Activated gamma-delta T cell treated with Interleukin-2 at 50 U/mL for 16 hours (primary cell): ENCODE measurements at places on chromosomes 16 and 17.

DNA sequence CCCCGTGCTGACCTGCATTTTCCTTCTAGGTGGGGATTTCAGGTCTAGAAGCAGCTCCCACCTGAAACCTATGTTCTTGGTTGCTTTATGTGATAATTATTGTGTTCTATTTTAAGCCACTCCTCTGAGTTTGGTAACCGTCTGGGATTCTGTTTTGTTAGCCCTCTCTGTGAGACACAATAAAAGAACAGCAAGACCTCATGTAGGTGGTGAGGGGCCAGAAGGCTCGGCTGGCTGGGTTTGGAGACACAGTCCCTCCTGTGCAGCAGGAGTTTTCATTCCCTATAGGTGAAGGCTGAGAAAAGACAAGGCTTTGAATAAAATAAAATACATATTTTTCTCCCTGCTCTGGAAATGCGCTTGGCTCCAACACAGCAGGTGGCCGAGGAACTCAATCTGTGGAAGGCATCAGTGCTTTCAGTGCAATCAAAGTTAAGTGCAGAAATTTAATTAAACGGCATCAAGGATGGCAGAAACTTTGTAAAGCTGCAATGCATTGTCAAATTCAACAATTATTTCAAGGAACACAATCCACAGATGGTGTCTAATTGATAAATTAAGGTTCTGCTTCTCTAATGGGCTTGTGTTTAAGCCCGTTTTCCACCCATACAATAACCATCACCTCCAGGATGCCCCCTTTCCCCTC lies 107.8 kb downstream of the MSI2 start:
- DNase-seq: no peak

DNA sequence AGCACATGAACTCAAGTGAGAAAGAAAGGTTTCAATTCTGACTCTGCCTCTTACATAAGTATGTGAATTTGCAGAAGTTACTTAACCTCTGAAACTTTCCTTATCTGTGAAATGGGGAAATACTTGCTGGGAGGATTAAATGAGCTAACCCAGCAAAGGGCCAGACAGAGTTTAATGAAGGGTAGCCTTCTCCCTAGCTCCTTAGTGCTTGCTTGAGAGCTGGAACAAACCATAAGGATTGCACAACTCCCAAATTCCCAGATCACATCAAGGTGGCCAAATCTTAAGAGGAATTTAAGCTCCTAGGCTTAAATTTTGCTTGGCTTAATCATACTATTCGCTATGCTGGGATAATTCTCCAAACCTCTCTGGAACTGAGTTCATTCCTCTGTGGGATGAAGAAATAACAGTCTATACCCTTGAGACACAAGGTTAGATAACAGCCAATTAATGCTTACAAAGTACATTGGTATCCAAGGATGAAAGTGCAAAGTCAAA lies 11.8 kb upstream of the WSB1 start:
- DNase-seq: no peak

GRCh38 chr17:78777881-78778280 lies 4.2 kb downstream of the CYTH1 start:
- no peak for DNase-seq

DNA sequence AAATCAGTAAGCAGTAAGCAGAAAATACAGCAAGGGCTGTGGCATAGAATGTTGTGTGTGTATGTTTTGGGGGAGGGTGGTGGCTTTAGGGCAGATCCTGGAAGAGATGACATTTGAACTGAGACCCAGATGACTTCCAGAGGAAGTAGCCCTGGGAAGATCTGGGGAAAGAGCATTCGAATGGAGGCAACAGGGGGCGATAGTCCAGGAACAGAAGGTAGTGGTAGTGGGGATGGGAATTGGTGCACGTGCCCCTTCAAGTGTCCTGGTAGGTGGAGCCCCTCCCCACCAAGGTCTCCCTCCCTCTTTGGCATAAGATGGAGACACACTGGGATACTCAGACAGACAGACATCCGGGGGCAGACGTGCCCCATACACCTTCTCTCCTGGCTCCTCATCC lies 14.1 kb downstream of the ARHGEF15 start:
- no peak for DNase-seq

- no peak for DNase-seq
Measured at GRCh38 chr17:6623941-6624340, 16.6 kb downstream of the KIAA0753 start.

- DNase-seq: no peak
Measured at GRCh38 chr17:43974382-43975266, 20.9 kb upstream of the PYY start.

DNA sequence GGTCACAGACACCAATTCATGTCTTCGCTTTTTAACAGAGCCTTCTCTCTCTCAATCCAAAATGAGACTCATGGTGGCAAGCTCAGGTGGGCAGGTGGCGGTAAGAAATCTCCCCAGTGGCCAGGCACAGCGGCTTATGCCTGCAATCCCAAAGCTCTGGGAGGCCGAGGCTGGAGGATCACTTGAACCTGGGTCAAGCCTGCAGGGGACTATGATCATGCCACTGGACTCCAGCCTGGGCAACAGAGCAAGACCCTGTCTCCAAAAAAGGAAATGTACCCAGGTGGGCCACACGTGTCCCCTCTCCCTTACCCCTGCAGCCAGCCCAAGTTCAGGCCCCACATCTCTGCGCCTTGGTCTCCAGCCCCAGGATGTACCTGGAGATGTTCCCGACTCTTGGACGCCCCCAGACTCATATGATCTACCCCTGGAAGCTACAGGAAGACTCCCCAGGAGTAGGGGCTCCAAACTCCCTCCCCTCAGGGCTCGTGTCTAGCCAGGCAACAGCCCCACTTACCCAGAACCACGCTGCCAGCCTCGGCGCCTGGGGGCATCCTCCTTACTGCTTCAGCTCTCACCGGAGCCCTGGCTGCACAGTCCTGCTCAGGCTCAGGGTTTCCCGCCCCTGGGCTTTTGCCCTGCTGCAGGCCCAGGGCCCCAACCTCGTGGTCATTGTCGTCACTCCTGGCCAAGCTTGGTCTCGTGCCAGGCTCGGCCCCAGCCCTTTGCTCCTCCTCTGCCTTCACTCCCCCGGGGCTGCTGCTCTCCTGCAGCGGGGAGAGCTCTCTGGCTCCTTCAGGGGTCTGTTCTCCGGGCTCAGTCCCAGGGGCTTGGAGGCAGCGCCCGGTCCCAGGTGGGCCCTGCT lies 16.2 kb downstream of the MYLK3 start:
- no peak for DNase-seq

- DNase-seq: no peak
Measured at GRCh38 chr17:57436565-57436964, 180.2 kb downstream of the MSI2 start.

DNA sequence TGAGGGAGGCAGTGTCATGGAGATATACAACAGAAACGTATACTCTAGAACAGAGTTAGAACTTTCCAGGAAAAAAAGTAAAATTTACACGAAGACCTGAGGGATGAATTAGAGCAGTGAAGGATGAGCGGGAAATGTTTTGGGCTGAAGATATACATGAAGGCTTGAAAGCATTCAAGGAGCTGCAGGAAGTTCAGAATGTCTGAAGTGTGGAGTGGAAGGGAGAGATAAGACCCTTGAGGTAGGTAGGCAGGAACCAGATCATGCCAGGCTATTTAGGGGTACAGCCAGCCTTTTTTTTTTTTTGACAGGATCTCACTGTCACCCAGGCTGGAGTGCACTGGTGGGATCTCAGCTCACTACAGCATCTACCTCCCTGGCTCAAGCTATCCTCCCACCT lies 3.2 kb upstream of the NLK start:
- DNase-seq: no peak

- DNase-seq: no peak
Measured at GRCh38 chr16:66044556-66044955, 321.9 kb upstream of the CDH5 start.

DNA sequence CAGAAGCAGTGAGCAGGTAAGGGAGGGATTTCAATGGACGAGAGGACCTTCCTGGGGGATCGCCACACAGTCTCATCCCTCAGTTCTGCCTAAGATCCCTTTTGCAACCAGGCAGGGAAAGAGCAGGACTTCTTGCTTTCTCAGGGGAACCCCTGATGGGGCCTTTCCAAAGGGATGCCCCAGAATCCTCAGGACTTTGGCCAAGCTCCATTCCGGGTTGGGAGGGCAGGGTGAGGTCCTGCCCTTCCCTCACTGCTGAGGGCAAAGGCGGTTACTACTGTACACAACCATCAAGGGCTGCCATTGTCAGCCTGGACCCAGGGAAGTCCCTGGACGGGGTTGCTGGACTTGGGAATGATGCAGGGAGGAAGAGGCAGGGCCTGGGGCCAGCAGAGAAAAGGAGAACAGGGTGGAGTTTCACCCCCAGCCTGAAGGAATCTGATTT lies 9.7 kb downstream of the PRR29 start:
- DNase-seq: no peak

DNA sequence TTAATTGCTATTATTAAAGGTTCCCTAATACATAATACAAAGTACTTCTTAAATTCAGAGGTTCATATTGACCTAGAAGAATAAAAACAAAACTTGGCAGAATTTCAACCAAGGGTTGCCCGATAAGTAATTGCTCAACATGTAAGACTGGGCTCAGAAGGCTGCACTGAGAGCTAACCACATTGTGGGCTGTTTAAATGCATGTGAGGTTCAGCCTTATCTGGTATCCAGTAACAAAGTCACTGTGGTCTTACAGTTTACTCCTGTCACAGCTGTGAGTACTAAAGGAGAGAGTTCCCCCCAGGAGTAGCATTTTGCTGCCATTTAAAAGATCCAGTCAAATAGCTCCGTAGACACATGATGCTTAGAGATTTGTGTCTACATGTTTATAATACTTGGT lies 1.6 kb upstream of the DHRS11 start:
- DNase-seq: no peak

GRCh38 chr16:80974649-80975376 lies 31.9 kb downstream of the CMC2 start:
- no peak for DNase-seq

DNA sequence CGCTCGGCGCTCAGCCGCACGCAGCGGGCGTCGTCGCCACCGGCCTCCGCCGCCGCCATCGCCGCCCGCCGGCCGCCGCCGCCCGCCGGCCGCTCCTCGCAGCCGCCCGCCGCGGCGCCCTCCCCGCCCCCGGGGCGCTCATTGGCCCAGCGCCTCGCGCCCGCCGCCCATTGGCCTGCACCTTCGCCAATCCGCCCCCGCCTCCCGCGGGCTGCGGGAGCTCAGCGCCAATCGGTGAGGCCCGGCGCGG lies at the start of gene PGP:
Gene PGP, minus strand, starts transcription at position 122 of the 250 bp plus-strand sequence. Its CDS starts 63 bp downstream, at position 59.
- DNase-seq: no peak

DNA sequence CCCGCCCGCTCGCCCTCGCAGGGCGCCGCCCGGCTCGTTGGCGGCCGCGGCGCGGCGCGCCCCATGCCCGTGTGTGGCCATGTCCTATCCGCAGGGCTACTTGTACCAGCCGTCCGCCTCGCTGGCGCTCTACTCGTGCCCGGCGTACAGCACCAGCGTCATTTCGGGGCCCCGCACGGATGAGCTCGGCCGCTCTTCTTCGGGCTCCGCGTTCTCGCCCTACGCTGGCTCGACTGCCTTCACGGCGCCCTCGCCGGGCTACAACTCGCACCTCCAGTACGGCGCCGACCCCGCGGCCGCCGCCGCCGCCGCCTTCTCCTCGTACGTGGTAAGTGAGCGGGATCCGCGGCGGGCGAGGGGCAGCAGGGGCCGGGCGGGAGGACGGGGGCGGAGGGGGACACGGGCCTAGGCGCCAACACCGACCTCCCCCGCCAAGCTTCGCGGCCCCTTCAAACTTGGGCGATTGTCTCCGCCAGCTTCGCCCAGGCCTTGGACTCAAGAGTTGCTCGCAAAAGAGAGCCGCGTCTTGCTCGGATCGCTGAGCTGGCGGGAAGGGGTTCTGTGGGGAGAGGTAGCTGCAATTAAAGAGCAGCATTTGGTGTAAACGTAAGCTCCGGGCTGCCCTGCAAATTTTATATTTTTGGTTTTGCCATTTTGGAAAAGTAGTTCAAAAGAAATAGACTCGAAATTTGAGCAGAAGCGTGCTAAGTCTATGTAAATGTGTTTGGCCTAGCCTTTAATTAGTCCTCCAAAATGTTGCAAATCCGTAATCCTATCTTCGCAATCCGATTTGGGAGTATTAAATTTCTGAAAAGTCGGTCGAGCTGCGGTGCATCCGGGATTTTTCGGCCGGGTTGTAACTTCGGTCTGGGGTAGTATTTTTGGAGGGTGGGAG lies 702 bp downstream of the IRX5 start:
- DNase-seq: no peak

- no peak for DNase-seq
Measured at GRCh38 chr16:24423312-24423711, 116.1 kb upstream of the RBBP6 start.

GRCh38 chr16:9345046-9345445 lies 253.6 kb downstream of the HAPSTR1 start:
- DNase-seq: no peak

DNA sequence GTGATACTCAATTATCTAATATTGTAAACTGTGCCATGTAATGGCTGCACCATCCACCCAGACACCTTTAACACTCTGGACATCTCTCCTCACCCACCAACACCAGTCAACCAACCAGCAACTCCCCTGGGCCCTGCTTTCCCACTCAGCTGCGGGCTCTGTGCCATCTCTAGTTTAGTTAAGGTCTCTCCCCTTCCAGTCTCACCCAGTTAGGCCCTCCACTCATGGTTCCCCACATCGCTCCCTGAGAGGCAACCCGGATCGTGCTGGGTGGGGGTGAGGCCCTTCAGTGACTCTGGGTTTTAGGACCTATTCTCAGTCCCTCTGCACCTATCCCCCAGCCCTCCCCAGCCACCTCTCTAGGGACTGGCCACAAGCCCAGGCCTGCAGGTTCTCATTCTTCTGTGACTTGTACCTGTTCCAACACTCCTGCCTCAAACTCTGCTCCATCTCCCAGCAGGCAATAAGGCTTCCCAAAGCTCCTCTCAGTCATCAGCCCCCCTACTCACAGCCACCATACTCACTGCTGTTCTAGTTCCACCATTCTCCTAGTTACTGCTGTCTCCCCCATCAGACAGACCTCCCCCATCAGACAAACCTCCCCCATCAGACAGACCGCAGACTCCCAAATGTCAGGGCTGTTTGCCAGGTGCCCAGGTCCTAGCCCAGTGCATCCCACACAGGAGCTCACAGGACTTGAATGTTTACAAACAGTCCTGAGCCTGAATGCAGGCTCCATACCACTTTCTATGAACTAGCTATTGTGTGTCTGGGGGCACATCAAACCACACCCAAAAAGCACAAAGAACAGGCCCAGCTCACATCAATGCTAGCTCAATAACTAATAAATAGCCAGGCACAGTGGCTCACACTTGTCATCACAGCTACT lies 2.6 kb downstream of the TK2 start:
- DNase-seq: no peak

- no peak for DNase-seq
Measured at GRCh38 chr16:13999895-14000425, 71.2 kb upstream of the MRTFB start.

DNA sequence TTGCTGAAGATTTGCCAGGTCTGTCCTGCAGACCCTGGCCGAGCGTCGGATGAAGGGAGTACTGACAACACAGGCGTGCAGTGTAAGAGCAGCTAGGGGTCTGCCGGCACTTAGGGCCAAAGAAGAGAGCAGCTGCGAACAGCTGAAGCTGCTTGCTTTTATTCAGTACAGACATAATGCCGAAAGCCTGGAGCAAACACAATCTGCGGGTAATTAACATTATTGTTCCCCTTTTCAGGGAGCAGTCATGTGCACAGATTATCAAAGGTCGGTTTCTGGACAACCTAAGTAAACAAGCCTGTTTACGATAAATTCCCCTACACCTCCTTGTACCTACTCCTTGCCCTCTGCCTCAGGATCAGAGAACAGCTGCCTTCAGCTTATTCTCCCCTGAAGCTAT lies 12.0 kb upstream of the KRT23 start:
- no peak for DNase-seq
